ENCODE measurements at places on chromosomes 6 and 20. TPM values are rescaled to one million over a fixed set of nuclear protein-coding genes. Genes with fewer than 3 reads are reported as not detected.

Gene SGK2
- total RNA-seq = not detected

Gene ZNF165
- total RNA-seq = 0.89 TPM

Gene BIRC7
- not detected for total RNA-seq

Gene TRIM40
- total RNA-seq = not detected

Gene THBD
- total RNA-seq = 45.2 TPM

Gene CDH26
- 0.15 TPM for total RNA-seq

Gene TUBB1
- 0.17 TPM for total RNA-seq

Gene LBP
- 0.22 TPM for total RNA-seq

Data from M059J (cell line).